IMR-90 (cell line): ENCODE measurements at places on chromosomes 16 and 17.
A peak's percentile ranks its signal among the peaks of the same experiment; 100 is the strongest.

- DNase-seq: no peak
Measured at GRCh38 chr17:62657690-62658089, 30.2 kb downstream of the MRC2 start.

GRCh38 chr17:1898872-1899271, 69.1 kb downstream of the RPA1 start:
- DNase-seq: no peak

GRCh38 chr17:32525122-32525521, 38.3 kb downstream of the CDK5R1 start:
- DNase-seq: peak; percentile 57

DNA sequence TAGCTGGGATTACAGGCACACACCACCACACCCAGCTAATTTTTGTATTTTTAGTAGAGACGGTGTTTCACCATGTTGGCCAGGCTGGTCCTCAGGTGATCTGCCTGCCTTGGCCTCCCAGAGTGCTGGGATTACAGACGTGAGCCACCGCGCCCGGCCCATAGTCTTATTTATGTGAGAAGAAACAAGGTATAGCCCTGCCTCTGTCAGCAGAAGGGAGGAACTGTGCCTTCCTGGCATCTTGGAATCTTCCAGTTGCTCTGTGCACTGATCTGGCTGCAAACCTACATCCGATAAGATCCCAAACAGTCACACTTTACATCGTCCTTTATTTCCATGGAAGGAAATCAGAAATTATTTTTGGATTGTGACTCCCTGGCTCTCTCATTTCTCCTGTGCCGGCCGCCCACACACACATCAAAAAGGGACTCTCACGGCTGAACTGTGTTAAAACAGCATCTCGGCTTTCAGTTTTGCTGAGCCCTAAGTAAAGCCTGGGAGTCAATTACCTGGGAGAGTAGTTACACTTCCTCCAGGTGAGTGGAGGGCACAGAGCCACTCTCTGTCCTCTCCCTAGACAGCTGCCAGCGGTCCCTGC, 23.3 kb downstream of the WIPI1 start:
- no peak for DNase-seq

- no peak for DNase-seq
Measured at GRCh38 chr16:3508736-3509135, 7.9 kb downstream of the CLUAP1 start.

DNA sequence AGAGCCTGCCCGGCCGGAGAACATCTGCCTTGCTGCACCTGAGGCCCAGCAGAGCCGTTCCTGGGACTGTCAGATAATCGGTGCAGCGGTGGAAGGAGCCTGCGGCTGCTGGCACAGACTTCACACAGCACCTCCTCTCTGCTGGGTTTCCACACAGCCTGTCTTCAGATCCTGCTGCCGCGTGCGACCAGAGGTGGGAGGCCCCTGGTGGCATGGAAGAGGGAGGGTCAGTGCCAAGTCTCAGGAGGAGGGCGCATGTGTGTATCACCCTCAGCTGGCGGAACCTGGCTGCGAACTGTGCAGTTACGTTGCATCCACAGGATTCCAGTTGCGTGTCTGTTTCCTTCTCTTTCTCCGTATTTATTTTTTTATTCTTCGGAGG, 3.3 kb downstream of the CDK5R1 start:
- no peak for DNase-seq

- DNase-seq: no peak
Measured at GRCh38 chr16:79431923-79432322, 168.6 kb downstream of the MAF start.

- DNase-seq: peak; percentile 77
Measured at GRCh38 chr17:40432864-40433528, 10.3 kb upstream of the IGFBP4 start.

DNA sequence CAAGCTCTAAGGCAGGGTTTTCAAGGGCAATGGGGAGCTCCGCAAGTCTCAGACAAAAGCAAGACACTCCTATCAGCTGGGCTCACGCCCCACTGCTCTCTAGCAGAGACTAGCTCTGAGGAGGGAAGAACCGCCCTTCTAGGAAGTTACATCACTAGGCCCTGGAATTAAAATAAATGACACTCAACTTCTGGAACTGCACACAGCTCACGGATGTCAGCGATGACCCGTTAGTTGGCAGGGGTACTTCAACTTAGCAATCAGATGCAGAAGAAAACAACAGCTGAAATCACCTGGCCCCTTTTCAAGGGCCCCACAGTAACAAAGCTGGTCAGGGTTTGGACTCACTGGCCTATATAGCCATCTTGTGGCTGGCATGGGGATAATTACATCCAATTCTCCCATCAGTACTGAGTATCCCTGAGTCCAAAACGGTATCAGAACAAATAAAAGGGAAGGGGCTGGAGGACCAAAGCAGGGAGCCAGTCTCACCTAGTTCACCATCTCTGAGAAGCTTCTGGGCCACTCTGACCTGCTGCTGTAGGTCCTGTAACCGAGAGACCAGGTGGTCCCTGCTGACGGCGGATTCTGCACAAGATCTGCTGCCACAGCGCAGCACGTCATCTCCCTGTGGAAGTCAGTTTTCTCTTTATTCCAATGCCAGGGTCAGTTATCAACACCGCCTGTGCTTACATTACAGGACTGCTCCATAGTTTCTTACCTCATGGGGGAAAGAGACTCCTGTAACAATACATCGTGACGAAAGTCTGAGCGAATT, 22.2 kb downstream of the SERPINF1 start:
- peak; percentile 86 for DNase-seq

DNA sequence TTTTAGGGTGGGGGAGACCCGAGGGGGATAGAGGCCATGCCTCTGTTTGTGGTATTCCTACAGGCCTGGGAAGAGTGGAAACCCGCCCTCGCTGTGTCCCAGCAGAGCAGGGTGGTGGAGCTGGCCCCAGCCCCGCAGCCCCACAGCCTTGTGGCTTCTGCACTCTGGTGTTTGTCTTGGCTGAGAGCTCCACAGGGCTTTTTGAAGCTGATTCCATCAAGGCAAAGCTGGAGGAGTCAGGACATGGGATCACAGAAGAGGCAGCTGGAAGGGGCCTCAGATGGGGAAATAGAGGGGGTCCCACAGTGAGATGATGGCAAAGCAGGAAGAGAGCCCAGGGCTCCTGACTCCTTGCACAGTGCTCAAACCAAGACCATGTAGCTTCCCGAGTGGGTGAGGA, 5.0 kb upstream of the WFIKKN2 start:
- DNase-seq: no peak

GRCh38 chr16:9679213-9679767, 502.9 kb downstream of the GRIN2A start:
- DNase-seq: no peak

DNA sequence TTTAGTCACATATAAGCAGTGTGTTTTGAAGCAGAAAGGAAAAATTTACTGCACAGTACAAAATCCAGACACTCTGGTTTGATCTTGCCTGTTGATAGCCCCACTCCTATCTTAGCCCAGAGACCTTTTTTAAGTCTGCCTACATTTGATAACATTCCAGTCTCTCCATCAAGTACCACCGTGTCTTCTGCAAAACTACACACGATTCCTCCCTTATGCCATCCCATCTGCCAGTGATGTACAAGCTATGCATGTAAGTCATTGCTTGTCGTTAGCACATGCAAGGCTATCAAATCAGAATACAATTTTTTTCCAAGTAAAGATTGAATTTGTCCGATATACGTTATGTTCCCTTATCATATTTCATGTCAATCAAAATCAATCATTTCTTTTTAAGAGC, 14.9 kb downstream of the SHCBP1 start:
- DNase-seq: no peak

DNA sequence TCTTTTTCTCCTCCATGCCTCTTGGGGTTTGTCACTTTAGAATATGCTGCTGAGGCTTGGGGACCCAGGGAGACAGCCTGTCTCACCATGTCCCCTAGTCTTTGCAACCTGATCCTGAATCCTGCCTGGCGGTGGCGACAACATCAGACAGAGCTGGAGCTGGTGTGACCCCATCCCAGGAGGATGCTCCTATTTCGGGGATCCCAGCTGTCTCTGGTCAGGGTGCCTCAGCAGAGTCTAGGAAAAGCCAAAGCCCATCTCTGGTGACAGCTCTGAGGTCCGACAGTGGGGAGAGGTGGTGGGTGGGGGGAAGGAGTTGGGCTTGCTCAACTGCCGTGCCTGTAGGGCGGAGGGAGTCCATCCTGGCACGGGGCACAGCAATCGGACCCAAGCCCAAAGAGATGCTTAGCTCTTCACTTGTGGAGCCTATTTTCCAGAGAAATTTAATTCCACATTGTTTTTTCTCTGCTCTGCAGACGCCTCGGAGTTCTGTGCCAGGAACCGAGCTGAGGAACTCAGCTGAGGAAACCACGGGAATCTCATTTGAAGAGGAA, 10.3 kb upstream of the TNS4 start:
- DNase-seq: no peak

DNA sequence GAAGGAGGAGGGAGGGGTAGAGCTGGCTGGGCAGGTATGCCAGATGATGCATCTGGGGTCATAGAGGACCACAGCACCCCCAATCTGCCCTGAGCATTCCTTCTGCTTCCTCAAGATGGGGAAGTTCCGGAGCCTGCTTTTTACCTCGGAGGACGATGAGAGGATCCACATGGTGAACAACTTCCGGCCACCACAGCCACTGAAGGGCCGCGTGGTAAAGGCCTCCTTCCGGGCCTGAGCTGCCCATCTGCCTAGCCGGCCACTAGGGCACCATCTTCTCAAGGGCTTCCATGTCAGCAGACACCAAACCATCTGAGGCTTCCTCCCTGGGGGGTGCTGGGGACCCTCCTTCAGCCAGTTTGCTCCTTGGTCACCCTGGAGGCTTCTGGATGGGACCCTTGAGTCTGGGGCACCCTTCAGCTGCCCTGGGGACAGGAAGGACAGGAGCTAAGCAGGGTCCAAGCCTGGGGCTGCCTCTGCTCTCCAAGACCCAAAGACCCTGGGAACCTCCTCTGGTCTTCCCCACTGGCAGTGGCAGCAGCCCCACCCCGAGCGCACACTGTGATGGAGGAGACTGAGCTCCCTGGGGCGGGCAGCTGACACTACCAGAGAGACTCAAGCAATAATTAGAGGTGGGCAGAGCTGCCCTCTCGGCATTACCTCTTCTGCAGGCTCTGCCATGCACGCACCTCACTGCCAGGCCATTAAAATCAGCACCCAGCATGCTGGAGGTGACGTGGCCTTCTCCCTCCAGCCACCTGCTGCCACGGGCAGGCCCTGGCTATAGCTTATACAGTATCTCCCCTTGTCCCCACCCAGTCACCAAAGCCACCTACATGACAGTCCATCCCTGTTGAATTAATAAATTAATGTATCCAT, 9.3 kb downstream of the CA7 start:
- DNase-seq: no peak

DNA sequence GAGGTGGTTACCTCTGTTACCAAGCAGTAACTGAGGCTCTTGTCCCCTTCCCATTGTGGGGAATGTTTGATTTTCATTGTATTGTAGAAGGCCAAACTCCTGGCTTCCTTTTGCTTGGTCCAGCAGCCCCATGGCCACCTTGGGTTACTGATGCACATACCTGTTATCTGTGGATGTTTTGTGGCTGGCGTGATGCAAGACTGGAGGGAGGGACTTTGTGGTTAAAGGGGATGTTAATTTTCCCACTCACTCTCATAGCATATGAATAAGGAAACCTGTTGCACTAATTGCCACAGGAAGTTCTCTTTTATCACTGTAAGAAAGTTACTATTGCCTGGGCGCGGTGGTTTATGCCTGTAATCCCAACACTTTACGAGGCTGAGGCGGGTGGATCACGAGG, 168.6 kb upstream of the HS3ST4 start:
- no peak for DNase-seq

DNA sequence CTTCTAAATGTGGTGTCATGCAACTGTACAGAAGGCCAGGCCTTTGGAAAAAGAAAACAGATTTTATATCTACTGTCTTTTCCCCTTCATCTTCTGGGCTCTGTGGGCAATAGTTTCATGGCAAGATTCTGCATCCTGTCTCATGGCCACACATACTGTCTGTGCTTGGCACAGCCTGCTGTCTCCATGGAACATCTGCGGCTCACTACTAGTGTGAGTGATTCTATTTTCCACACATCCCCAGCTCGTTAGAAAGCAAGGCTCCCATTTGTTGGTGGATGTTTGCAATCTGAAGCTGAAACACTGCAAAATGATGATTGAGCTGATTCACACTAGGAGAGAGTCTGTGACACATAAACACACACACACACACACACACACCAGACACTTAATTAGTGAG, 32.4 kb downstream of the CACNG3 start:
- no peak for DNase-seq
